Erythroblast (primary cell): ENCODE measurements at places on chromosomes 3 and 15.

- no peak for DNase-seq
Observed at GRCh38 chr15:98513428-98513986, 134.8 kb upstream of the IGF1R start.

- peak; percentile 92 for DNase-seq
Observed at GRCh38 chr15:35166730-35167359, 81.8 kb upstream of the NANOGP8 start.

DNA sequence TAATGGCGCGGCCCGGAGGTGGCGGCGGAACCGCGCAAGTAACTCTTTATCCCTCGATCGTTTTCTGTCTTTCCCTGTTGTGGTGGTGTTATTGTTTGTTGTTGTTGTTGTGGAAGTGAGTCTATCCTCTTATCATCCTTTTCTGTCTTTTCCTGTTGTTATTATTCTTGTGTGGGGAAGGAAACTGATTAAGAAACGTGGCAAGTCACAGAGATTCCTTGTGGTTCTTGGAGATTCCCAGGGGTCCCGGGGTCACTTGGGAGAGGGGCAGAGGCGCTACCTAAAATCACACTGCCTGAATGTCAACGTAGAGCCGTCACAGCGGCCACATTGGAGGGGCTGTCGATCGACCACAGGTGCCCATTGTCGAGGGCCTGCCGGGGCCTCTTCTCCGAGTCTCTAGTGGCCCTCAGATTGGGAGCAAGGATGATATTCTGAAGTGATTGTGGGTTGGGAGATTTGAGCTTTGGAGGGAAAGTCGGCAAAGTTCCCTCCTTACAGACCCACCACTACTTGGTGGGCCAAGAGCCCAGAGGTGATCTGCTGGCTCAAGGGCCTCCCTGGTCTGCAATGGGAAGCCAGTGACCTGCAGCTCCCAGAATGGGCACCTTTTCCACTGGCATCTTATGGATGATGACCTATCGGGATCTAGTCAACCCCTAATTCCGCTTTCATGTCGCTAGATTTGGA, 790 bp downstream of the PARP14 start:
- peak; percentile 36 for DNase-seq

- DNase-seq, result peak; percentile 71
Observed at GRCh38 chr3:155791190-155791589, 14.9 kb downstream of the C3orf33 start.

GRCh38 chr3:196431181-196432136, 768 bp downstream of the UBXN7 start:
- peak; percentile 70 for DNase-seq

DNA sequence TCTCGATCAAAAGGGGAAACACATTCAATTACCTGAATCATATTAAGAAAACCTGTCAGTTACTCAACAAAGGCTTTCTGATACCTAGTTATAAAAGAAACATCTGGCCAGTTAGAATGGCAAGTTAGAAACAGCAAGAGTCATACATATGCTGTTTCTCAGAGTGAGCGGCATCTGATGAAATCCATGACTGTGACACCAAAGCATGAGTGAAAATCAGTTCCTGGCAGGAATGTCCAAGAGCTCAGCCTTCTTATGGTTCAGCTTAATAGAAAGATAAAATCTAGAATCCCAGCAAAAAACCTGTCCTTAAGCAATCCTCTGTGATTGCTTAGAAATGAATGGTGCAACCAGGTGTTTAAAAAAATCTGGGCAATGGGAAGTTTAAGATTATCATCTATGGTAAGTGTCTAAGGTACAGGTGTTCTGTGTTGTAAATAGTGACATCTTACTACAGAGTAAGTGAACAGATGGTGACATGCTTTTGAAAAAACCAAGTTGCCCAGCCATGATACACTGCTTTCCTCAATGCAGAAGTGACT, 18.8 kb downstream of the B4GALT4 start:
- DNase-seq, result no peak
